ENCODE measurements at places on chromosomes 3 and 15.

DNA sequence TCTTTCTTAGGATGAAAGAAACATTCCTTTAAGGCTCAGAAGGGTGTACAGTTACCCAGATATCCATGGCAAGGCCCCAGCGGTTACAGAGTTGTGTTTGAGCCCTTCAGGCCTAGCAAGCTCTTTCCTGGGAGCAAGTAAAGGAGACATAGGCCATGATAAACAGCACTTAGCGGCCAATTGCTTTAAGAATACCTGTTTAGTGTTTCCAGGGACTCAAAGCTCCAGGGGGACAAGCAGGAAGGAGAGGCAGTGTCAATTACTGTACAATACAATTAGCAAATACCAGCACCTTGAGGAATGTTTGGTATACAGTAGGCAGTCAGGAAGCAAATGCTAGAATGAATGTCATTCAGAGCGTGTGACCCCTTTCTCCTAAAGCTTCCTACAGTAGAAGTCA lies 176.3 kb upstream of the ICE2 start:
- DNase-seq = no peak

DNA sequence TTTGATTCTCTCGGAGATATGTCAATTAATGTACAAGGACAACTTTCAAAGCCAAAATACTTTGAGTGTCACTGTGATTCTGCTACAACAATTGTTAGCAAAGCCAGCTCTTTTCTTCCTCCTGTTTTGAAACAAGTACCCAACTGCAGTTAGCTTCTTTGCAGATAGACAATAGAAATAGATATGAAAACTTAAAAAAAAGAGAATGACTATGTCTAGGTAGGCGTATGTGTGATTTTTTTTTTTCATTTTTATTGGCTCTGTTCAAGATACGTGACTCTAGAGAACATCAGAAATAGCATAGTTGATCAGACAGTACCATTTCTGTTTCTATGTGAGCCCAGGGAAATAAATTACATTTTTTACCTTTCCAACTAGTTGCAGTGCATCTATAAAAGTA lies 142.9 kb upstream of the CNTN4 start:
- DNase-seq = no peak

DNA sequence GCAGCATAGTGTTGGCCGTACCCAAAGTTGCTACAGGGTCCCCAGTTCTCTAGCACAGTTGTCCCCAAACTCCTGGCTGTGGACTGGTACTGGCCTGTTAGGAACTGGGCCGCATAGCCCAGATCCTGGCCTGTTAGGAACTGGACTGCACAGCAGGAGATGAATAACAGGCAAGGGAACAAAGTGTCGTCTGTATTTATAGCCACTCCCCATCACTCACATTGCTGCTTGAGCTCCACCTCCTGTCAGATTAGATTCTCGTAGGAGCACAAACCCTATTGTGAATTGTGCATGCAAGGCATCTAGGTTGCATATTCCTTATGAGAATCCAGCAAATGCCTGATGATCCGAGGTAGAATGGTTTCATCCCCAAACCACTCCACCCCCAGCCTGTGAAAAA lies 604.0 kb upstream of the LMCD1 start:
- no peak for DNase-seq

DNA sequence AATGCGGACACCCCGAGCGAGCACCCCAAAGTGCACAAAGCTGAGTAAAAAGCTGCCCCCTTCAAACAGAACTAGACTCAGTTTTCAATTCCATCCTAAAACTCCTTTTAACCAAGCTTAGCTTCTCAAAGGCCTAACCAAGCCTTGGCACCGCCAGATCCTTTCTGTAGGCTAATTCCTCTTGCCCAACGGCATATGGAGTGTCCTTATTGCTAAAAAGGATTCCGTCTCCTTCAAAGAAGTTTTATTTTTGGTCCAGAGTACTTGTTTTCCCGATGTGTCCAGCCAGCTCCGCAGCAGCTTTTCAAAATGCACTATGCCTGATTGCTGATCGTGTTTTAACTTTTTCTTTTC lies 5.3 kb downstream of the BHLHE40 start:
- no peak for DNase-seq

- no peak for DNase-seq
Measured at GRCh38 chr15:39096608-39097205, 484.2 kb upstream of the THBS1 start.

- DNase-seq = no peak
Measured at GRCh38 chr3:141368062-141368924, at the start of gene ZBTB38. Gene ZBTB38 (plus strand): TSS chr3:141368504. CDS start chr3:141442389, 73,885 bp downstream.

DNA sequence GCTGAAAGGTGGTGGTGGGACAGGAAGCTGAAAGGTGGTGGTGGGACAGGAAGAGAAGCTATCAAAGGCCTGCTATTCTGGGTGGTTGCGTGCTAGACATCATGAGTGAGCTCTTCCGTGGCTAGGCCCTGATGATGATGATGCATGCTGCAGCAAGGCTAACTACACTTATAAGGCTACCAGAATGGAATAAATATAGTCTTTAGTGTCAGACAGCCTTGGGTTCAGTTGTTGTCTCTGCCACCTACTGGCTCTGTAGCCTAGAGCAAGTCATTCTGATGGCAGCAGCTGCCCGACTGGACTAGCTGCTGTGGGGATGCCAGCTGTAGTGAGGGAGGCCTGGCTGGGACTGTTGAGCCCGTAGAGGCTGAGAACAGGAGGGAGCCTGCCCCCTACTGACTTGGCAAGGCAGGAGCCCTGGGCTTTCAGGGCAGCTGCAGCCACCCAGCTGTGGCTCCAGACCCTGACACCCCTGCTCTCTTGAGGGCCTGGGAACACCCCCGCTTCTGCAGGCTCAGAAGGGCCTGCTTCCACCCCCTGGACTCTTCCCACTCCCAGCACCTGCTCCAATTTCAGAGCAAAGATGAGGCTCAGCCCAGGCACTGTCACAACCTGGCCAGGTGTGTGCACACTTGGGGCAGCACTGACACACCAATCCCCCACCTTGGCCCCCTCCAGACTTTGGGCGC lies 21.4 kb upstream of the ZBED2 start:
- no peak for DNase-seq

GRCh38 chr15:66821307-66821706 lies 119.3 kb downstream of the SMAD6 start:
- no peak for DNase-seq

DNA sequence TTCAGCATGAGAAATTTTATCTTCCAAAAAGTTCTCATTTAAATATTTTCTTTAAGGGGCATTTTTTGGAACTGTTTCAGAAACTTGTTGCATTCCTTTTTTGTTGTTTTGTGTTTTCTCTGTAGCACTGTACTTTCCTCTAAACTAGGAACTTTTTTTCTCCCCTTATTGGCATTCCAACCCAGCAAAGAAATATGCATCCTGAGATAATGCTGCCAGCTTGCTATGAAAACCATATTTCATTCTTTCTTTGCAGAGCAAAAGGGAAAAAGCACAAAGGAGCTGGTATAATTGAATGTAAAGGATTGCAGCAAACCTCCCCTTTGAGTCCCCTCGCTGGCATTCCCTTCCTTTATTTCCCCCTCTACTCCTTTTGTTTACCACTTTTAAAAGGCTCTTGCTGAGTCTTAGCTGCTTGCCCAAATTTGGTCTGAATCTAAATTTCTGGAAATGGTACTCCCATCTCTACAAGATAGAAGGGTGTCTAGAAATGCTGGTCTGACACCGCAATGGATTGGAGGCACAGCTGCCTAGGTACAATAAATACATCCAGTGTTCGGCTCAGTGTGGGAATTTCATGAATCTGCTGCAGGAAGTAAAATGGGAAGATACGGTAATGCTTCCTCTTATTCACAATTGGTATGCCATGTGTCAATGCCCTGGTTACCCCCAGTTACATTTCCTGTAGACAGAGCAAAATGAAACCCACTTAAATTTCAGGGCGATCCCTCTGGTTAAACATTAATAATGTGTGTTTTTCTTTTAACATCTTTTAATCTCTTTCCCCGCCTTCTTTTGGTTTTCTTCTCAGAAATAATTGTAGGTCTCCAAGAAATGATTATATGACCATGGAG lies 156.6 kb downstream of the MEIS2 start:
- DNase-seq = no peak

DNA sequence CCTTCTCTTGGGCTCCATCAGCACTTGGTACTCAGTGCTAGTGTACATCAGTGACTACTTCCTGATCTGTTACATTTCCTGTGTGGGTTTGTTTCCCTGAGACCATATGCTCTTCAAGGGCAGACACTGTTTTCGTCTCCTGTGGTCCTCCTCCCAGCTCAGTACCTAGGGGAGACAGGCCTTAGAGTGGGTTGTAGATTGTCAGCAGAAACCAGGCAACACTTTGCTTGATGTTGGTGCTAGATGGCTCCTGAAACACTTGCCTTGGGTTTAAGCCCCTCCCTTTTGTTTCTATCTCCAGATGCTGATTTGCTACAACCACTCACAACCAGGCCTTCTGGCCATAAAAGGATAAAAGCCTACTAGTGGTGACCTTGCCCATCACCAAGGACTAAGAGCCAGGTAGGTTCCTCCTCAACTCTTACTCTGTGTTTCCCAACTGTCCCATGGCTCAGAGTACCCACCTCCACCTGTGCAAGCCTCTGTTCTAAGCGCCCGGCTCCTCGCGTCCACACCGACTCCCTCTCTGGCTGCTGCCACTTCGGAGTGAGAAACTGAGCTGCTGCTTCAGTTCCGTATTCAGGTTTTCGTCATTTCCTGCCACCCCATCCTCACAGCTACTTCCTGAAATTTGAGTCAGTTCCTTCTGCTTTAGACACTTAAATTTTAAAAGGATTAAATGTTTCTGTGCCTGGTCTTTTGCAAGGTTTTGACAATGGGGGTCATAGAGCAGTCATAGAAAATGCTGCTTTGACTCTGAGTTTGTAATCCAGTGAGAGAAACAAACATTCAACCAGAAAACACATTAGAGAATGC lies at the start of gene HCLS1:
TSS of gene HCLS1 (minus strand) at position 548 of the 816 bp plus-strand sequence. CDS start 2,556 bp downstream, outside the sequence.
- DNase-seq = no peak

All from fibroblast of skin of left quadriceps (primary cell).